ENCODE measurements at places on chromosomes 7 and 10. TPM values are rescaled to one million over a fixed set of nuclear protein-coding genes. Genes with fewer than 3 reads are reported as not detected.

GRCh38 chr7:55065079-55065478 lies 46.3 kb downstream of the EGFR start:
- peak overlapping the region; percentile 34 for H3K27ac ChIP-seq
- no peaks in the 10 kb centered on the region for H3K27me3 ChIP-seq
- no peaks in the 10 kb centered on the region for H3K36me3 ChIP-seq

DNA sequence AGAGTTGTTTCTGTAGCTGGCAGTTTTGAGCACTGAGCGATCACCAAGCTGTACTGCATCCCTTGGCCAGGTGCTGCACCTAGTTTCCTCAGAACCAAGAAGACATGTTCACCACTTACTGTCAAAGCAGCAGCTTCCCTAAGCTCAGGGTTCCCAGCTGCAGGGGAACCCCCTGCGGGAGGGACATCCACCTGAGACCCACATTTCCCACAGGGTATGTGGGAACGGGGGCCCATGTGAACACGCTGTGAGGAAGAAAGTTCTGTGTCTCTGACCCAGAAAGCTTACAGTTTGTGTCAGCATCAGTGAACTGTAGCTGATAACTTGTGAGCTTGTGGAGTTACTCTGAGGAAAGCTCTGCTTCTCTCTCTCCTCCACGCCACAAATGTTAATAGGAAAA lies 436.8 kb upstream of the IGFBP3 start:
- no peak overlapping the region for H3K27ac ChIP-seq
- no peaks in the 10 kb centered on the region for H3K36me3 ChIP-seq
- H3K4me3 ChIP-seq = no peak overlapping the region
- no peak for DNase-seq
- no peaks in the 10 kb centered on the region for H3K27me3 ChIP-seq
- H3K4me1 ChIP-seq = no peaks in the 10 kb centered on the region

GRCh38 chr10:82277591-82277990 lies 402.6 kb downstream of the NRG3 start:
- no peaks in the 10 kb centered on the region for H3K27me3 ChIP-seq
- H3K4me3 ChIP-seq = no peak overlapping the region
- no peak overlapping the region for H3K27ac ChIP-seq
- no peaks in the 10 kb centered on the region for H3K36me3 ChIP-seq

Gene BLNK
- total RNA-seq = 5.8 TPM

GRCh38 chr10:82982110-82982608 lies 1107.2 kb downstream of the NRG3 start:
- H3K4me3 ChIP-seq = no peak overlapping the region
- no peaks in the 10 kb centered on the region for H3K4me1 ChIP-seq
- no peak for DNase-seq
- H3K36me3 ChIP-seq = no peaks in the 10 kb centered on the region
- H3K27ac ChIP-seq = no peak overlapping the region

GRCh38 chr10:12419262-12419847 lies 70.0 kb downstream of the CAMK1D start:
- H3K27ac ChIP-seq = peak overlapping the region; percentile 11
- peaks cover 18% of the 10 kb centered on the region for H3K4me1 ChIP-seq
- H3K36me3 ChIP-seq = no peaks in the 10 kb centered on the region

- H3K4me1 ChIP-seq = no peaks in the 10 kb centered on the region
- H3K27me3 ChIP-seq = no peaks in the 10 kb centered on the region
- no peak overlapping the region for H3K27ac ChIP-seq
- DNase-seq = no peak
Measured at GRCh38 chr10:14617852-14618251, 156.8 kb downstream of the FAM107B start.

Gene TMEM168
- total RNA-seq = 30.3 TPM

Gene RSPH10B2
- total RNA-seq = 0.21 TPM

DNA sequence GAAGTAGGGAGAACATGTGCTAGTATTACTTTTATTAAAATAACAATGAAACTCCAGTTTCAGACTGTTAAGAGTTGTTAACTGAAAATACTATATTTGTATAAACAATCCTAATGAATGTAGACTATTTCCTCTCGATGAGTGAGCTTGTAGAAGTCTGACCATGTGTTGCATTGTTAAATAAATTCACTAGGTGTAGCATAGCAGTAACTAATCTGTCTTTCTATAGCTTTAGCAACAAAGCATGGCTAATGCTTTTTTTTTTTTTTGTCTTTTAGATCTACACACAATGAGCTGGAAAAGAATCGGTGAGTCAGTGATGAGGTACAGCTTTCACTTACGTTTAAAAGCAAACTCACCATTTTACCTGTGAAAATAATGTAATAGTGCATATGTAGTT lies 37.1 kb downstream of the MXI1 start:
- H3K36me3 ChIP-seq = no peaks in the 10 kb centered on the region
- no peak for DNase-seq
- peaks cover 7% of the 10 kb centered on the region for H3K4me1 ChIP-seq

DNA sequence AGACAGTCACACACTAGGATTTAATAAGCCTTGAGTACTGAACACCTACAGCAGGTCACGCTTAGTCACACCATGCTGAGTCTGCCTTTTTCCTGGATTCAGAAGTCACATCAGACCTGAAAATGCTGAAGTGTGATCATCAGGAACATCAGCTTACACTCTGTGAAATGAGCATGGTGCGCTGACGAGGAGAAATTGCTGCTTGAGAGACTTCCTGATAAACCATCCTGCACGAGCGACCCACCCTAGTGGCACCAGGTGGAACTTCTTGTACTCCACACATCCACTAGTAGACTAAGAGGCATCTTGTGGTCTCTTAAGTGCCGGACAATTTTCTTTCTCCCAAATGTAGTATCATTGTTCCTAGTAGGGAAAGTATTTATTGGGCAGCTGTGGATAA lies 51.8 kb upstream of the MRLN start:
- DNase-seq = peak; percentile 84
- no peaks in the 10 kb centered on the region for H3K27me3 ChIP-seq
- peaks cover 5% of the 10 kb centered on the region for H3K4me1 ChIP-seq

DNA sequence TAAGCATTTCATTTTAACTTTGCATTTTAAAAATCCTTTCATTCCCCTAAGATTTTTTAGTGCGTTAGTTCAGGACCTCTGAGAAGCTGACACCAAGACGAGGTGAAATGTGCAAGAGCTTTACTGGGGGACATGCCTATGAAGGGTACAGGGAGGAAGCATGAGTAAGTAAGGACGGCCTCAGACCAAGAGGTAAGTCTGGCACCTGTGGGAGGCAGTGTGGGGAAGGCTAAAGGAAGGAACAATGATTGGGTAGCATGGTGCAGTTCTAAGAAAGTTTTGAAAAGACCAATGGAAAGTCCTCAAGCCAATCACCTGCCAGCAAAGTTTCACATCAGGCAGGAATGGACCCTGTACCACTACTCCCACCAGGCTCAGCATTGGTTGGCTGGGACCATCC lies 369.2 kb downstream of the GFRA1 start:
- no peak overlapping the region for H3K4me3 ChIP-seq
- H3K36me3 ChIP-seq = no peaks in the 10 kb centered on the region
- no peak for DNase-seq
- no peaks in the 10 kb centered on the region for H3K27me3 ChIP-seq

- H3K27ac ChIP-seq = no peak overlapping the region
- no peaks in the 10 kb centered on the region for H3K27me3 ChIP-seq
- H3K36me3 ChIP-seq = no peaks in the 10 kb centered on the region
- no peak for DNase-seq
- H3K4me1 ChIP-seq = peaks cover 9% of the 10 kb centered on the region
Measured at GRCh38 chr7:94053532-94053931, 49.4 kb upstream of the BET1 start.

Gene FAM180A
- 2.7 TPM for total RNA-seq

GRCh38 chr10:95454356-95454755 lies 106.8 kb downstream of the SORBS1 start:
- no peak for DNase-seq
- H3K27ac ChIP-seq = no peak overlapping the region
- peaks cover 8% of the 10 kb centered on the region for H3K4me1 ChIP-seq
- no peaks in the 10 kb centered on the region for H3K27me3 ChIP-seq
- no peaks in the 10 kb centered on the region for H3K36me3 ChIP-seq
- no peak overlapping the region for H3K4me3 ChIP-seq

DNA sequence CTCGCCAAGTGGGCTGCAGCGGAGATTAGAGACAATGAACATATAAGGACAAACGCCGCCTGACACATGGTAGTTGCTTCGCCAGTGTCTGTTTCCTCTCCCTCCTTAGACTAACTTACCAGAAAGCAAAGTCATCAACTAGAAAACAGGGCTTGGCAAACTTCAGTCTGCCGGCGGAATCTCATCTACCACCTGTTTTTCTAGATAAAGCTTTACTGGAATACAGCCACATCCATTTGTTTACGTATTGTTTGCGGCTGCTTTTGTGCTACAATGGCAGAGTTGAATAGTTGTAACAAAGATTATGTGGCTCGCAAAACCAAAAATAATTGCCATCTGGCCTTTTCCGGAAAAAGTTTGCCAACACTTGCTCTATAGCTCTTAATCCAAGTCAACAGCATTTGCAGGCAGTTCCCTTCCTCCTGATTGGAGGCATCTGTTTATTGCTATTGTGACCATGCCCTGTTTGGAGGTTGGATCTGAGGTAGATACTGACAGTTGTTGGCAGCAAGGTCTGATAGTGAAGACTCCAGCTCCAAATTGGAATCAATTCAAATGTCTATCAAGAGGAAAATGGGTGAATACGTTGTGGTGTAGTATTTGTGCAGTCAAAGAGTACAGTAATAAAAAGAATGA lies 260.6 kb downstream of the POU6F2 start:
- DNase-seq = no peak
- no peak overlapping the region for H3K4me3 ChIP-seq

- H3K27me3 ChIP-seq = no peaks in the 10 kb centered on the region
Measured at GRCh38 chr7:33050535-33051318, 11.8 kb downstream of the NT5C3A start.

Gene ATG9B
- total RNA-seq = not detected

Gene TMEM270
- not detected for total RNA-seq

Gene DENND2A
- total RNA-seq = 2.3 TPM

- no peak overlapping the region for H3K4me3 ChIP-seq
- no peak overlapping the region for H3K27ac ChIP-seq
- no peak for DNase-seq
Measured at GRCh38 chr10:89138755-89139490, 68.2 kb downstream of the CH25H start.

Gene NPC1L1
- not detected for total RNA-seq

Gene CALML5
- total RNA-seq = not detected

Gene SLC25A28
- 28.2 TPM for total RNA-seq

Gene UNCX
- not detected for total RNA-seq

DNA sequence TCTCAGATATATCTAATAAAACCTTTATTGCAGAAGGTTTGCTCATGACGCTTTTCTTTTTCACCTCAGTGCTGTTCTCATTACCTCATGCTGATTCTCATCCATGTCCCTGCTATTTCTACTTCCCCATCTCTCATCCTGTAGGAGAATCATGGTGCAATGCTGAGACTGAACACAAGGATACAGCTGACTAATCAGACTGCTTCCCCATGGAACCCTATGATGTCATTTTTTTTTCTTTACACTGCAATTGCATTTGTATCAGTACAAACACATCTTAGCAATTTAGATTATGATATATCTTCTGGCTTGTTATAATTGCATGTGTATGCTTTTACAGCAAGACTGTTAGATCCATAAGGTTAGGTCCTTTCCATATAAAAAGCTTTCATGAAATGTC lies 93.7 kb downstream of the SEMA3A start:
- H3K36me3 ChIP-seq = no peaks in the 10 kb centered on the region
- no peaks in the 10 kb centered on the region for H3K4me1 ChIP-seq
- H3K4me3 ChIP-seq = no peak overlapping the region
- H3K27me3 ChIP-seq = no peaks in the 10 kb centered on the region

GRCh38 chr7:44290252-44290620 lies 35.2 kb downstream of the CAMK2B start:
- H3K36me3 ChIP-seq = no peaks in the 10 kb centered on the region
- DNase-seq = peak; percentile 0
- no peak overlapping the region for H3K4me3 ChIP-seq
- no peaks in the 10 kb centered on the region for H3K27me3 ChIP-seq

- no peaks in the 10 kb centered on the region for H3K36me3 ChIP-seq
- no peaks in the 10 kb centered on the region for H3K4me1 ChIP-seq
- no peak overlapping the region for H3K4me3 ChIP-seq
- no peak overlapping the region for H3K27ac ChIP-seq
Measured at GRCh38 chr7:76260171-76260703, 42.2 kb upstream of the HSPB1 start.

DNA sequence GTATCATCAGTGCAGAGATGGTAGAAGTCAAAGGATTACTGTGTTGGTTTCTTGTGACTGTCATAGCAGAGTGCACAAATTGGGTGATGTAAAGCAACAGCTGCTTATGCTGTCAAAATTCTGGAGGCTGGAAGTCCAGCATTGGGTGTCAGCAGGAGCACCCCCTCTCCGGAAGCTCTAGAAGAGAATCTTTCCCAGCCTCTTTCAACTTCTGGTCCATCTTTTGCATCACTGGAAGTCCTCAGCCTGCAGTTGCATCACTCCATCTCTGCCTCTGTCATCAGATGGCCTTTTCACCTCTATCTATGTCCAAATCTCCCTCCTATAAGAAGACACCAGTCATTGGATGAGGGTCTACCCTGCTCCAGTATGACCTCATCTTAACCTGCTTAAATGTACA lies 35.8 kb upstream of the GALNTL5 start:
- H3K4me3 ChIP-seq = no peak overlapping the region
- H3K27ac ChIP-seq = no peak overlapping the region
- peaks cover 11% of the 10 kb centered on the region for H3K4me1 ChIP-seq
- H3K27me3 ChIP-seq = no peaks in the 10 kb centered on the region
- no peaks in the 10 kb centered on the region for H3K36me3 ChIP-seq

GRCh38 chr10:32256613-32257437 lies 90.1 kb downstream of the EPC1 start:
- no peaks in the 10 kb centered on the region for H3K36me3 ChIP-seq
- H3K27me3 ChIP-seq = no peaks in the 10 kb centered on the region
- H3K4me3 ChIP-seq = no peak overlapping the region
